MG63 (cell line): ENCODE measurements at places on chromosomes 5 and 9. TPM values are rescaled to one million over a fixed set of nuclear protein-coding genes. Genes with fewer than 3 reads are reported as not detected.

DNA sequence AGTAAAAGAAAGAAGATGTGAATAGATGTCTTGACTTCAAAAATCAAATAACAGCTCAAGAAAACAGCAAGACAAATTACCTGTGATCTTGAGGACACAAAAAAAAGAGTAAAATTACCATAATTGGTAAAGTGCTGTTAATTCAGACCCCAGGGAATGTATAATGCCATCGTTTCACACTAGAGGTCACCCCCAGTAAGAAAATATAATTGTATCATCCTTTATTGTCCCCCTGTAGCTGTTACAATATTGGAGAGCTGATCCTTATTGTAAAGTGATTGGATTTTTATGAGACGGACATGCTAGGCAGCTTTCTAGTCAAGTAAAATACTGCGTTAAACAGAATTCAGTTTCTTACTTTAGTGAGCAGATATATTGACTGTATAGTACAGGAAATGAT, 377.0 kb downstream of the TLE1 start:
- no peak for DNase-seq

Gene LHX6
- total RNA-seq: not detected in 2 replicates

Gene FAXDC2
- 0.54 TPM in 1 of 2 replicates, not detected in the other for total RNA-seq

GRCh38 chr5:50751064-50751657, 84.7 kb downstream of the PARP8 start:
- peak; percentile 21 for DNase-seq

GRCh38 chr5:13217636-13218035, 726.9 kb downstream of the DNAH5 start:
- DNase-seq: no peak

GRCh38 chr9:17025281-17025680, 109.6 kb upstream of the CNTLN start:
- no peak for DNase-seq

- peak; percentile 63 for DNase-seq
Measured at GRCh38 chr5:43396762-43397304, 15.4 kb downstream of the CCL28 start.

Gene SFXN1
- 147 and 190 TPM in 2 replicates for total RNA-seq

Gene IFNA2
- total RNA-seq: not detected in 2 replicates

- DNase-seq: no peak
Measured at GRCh38 chr5:173660481-173661280, 44.2 kb upstream of the BOD1 start.

Gene WDR38
- not detected in 2 replicates for total RNA-seq

DNA sequence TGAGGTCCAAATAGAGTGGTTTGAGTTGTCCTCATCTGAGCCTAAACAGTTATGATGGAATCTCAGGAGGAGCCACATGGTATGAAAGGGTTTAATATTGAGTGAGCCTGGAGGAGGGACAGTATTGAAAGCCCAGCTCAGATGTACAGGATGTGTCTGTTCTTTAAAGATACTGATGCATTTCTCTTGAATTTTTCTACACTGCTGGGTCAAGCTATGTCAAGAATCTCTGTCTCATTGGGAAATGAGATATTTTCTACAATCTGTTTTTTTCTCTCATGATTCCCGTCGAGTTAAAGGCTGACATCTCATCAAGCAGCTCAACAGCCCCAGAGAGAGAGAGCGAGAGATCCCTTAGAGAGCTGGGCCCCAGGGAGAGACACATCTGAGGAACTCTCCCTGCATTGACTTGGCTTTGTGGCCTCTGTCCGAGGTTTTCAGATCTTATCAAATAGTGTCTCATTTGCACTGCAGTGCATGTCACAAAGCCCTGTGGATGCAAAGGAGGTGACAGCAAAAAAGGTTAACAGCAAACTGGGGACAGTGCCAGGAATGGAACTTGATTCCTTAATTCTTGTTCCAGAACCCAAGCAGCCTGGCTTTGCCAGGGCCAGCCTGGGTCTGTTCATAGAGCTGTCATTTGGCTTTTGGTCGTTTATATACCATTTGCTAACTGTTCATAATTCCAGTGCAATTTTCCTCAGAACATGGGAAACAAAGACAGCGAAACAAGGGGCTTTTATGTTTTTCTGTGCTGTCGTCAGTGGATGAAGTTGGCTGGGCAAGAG, 19.0 kb upstream of the ACTBL2 start:
- no peak for DNase-seq

GRCh38 chr9:133822430-133823065, 84.4 kb upstream of the SARDH start:
- DNase-seq: no peak

Gene PCDHGB5
- 0.53 TPM in 1 of 2 replicates, not detected in the other for total RNA-seq

Gene FPGS
- total RNA-seq: 100 and 115 TPM in 2 replicates

Gene GGTA1
- total RNA-seq: 4.6 and 6.2 TPM in 2 replicates

- DNase-seq: no peak
Measured at GRCh38 chr9:105700668-105701067, 6.3 kb downstream of the TMEM38B start.

DNA sequence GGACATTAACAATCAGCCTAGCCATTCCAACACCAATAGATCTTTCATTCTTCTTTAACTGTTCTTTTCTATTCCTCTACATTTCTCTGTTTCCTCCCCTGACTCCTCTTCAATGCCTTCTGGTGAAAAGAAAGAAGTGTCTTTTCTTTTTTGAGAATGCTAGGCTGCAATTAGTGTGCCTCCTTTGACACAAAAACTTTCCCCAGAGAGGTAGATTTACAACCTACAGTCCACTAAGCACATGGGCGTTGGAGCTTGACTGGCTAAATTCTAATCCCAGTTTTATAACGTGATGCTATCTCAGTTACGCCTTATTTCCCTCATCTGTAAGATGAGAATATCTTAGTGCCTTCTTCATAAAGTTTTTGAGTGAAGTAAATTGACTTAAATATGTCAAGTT, 16.9 kb upstream of the ANKRD55 start:
- DNase-seq: no peak

GRCh38 chr9:16524823-16525222, 345.6 kb downstream of the BNC2 start:
- no peak for DNase-seq

- DNase-seq: no peak
Measured at GRCh38 chr9:137230705-137231371, at the start of gene SLC34A3. Gene SLC34A3 (plus strand): TSS chr9:137230901. CDS start chr9:137231703, 802 bp downstream.

DNA sequence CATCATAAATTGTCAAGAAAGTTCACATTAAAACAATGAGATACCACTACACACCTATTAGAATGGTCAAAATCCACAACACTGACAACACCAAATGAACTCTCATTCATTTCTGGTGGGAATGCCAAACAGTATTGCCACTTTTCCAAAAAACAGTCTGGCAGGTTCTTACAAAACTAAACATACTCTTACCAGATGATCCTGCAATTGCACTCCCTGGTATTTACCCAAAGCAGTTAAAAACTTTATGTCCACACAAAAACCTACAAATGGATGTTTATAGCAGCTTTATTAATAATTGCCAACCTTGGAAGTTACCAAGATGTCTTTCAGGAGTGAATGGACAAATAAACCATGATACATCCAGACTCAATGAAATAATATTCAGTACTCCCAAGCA, 56.8 kb downstream of the ZNF608 start:
- no peak for DNase-seq

- no peak for DNase-seq
Measured at GRCh38 chr5:72071906-72072305, 35.4 kb upstream of the MAP1B start.

- no peak for DNase-seq
Measured at GRCh38 chr9:131436376-131436775, 42.5 kb downstream of the PRRC2B start.

DNA sequence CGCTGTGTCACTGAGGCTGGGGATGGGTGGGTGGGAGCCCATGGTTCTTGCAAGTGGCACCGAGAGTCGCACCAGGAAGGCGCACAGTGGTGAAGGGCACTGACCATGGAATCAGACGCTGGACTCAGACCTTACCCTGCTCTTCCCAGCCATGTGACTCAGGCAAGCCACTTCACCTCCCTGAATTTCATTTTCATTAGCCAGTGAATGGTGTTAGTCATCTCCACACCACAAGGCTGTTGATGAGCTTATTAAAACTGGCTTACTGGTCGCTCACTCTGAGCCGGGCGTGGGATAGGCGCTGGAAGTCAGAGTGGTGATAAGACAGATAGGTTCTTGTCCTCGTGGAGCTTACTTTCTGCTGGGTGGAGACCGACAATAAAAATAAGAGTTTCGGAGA, 25.1 kb downstream of the FGF18 start:
- peak; percentile 38 for DNase-seq

- no peak for DNase-seq
Measured at GRCh38 chr5:169798438-169798837, 161.4 kb downstream of the DOCK2 start.

DNA sequence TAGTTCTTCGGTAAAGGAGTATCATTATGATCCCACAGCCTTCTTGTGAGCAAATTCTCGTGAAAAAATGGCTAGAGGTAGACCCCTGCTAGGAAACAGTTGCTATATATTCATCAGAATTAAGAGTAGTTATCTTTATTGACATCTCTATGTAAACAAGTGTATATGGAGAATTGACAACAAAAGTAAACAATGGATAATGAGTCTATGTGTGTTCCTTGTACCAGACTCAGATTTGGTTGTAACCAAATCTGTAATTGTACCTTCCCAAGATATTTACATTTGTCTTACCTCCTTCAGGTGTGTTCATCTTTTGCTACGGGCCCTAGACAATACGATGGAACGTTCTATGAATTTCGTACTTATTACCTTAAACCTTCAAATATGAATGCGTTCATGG, 2.1 kb downstream of the NIPSNAP3B start:
- no peak for DNase-seq

- DNase-seq: no peak
Measured at GRCh38 chr5:128121651-128122050, 38.1 kb downstream of the SLC12A2 start.

DNA sequence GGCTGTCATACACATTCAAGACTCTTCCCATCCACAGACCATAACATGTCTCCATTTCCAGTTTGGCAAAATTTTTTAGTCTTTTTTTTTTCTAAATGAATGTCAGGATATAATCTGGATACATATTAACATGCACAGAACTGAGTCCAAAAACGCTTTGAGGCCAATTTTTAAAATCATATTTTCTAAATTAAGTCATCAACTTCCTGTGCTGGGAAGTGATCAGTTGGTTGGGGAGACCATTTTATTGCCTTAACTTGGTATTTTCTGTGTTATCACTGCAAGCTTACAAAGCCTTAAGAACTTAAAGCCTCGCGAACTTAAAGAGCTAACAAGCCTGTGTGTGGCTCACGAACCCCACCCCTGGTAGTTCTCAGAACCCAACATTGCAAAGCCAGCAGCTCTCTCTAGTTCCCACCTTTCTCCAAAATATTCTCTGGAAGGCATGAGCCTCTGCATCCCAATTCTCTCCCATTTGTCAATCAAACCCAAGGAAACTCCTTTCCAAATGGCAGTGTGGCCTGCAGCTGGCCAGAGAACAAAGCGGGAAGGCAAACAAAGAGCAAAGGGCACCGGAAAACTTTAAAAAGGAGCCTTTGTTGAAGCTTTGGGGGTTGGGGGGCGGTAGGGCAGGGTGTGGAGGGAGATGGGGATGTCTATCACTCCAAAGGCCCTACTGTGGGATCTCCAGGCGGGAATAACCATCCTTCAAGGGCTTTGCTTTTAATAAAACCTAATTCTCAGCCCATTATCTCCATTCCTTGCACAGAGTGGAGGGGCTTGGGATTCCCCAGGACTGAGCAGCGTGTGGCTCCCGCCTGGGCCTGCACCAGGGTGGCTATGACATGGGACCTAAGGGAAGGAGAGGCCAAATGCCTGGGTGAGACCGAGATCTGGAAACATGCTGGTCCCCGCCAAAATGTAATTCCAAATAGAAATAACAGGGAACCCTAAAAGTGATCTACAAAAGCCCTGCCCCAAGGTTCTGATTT, 65.0 kb downstream of the ROR2 start:
- DNase-seq: no peak

DNA sequence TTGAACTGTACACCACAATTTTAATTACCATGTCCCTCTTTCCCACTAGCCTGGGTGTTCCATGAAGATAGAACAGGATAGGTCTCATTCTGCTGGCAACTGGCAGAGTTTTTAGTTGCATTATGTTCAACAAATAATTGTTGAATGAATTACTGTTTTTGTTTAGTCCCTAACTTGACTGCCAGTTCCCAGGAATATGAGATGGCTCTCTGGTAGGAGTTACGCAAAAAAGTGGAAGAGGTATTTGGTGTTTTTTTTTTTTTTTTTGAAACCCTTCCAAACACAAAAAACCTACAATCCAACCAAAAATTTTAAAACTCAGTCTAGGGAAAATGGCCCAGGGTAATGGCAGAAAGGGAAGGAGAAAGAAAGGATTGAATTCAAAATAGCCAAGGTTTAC, 153.6 kb downstream of the GNAQ start:
- no peak for DNase-seq

- DNase-seq: no peak
Measured at GRCh38 chr9:71765693-71766092, 2.6 kb downstream of the CEMIP2 start.

DNA sequence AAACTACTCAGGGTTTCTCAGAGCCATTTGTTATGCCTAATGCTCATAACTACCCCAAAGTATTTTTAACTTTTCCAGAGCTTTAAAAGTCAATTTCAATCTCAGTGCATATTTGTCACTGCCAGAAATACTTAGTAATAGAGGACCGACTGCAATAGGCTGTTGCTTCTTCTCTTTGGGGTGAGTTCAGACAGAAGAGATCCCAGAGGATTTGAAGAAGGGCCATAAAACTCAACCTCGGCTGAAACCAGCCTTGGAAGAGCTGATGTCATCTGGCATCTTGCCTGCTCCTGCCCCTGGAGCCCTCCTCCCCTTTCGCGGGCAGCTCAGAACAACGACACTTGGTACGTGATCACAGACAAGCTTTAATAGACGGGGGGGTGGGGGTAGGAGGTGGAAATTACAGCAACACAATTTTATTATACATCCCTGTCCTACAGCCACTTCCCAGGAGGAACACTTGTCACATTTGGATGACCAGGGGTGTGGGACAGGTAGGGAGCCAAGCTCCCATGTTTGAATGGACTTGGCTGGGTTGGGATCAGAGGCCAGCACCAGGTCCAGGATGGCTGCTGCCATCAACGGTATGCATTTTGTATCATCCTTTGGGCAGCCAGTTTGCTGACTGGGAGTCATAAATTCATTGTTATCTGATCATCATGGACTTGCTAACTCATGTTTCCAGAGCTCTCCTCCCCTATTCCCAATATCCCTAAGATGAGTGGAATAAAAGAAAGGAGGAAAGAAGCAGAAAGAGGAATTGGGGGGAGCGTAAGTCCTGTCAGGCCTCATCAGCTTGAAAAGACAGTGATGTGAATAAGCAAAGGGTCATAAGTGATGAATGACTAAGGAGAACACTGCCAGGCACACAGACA, 186.6 kb upstream of the PANK3 start:
- peak; percentile 72 for DNase-seq

Gene ZNF883
- total RNA-seq: 0.13 TPM in 1 of 2 replicates, not detected in the other
